Activated CD4-positive, CD25-positive, alpha-beta regulatory T cell treated with anti-CD3 and anti-CD28 coated beads, Interleukin-2, amount 50 U/mL, for 24 hours (primary cell): ENCODE measurements at places on chromosomes 3 and 15.

DNA sequence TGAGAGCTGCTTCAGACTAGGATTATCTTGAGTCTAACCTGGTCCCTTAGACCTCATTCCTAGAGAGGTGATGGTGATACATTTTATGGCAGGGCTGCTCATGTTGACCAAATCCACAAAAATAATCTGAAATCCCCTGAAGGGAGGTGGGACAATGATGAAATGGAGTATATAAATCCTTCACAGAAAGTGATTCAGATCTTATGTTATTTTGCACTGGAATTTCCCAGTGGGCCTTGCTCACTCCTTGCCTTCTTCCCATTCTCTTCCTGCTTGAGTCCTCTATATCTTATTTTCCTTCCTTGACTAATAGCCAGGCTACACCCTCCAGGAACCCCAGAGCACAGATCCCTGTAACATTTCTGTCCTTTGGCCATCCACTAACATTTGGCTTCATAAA lies 10.4 kb upstream of the TMEM202 start:
- no peak for ATAC-seq

DNA sequence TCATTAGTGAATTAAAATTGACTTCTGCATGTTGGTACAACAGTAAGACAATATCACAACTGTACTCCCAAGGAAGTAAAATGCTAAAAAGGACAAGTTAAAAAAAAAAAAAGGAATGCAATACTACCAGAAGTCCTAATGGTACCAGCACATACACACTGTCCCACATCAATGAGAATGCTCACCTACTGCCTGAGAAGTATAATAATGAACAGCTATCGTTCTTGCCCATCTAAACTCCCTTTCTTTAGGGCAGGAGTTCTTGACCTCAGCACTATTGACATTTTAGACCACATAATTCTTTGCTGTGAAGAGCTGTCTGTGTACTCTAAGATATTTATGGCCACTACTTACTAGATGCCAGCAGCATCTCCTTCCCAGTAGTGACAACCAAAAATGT lies 651.7 kb downstream of the FHIT start:
- no peak for ATAC-seq

- no peak for ATAC-seq
Measured at GRCh38 chr3:122826278-122826677, 31.4 kb downstream of the SLC49A4 start.

GRCh38 chr15:81784751-81785150 lies 261.1 kb downstream of the MEX3B start:
- ATAC-seq, result no peak

GRCh38 chr3:14440531-14441239 lies 38.3 kb downstream of the SLC6A6 start:
- ATAC-seq, result no peak

DNA sequence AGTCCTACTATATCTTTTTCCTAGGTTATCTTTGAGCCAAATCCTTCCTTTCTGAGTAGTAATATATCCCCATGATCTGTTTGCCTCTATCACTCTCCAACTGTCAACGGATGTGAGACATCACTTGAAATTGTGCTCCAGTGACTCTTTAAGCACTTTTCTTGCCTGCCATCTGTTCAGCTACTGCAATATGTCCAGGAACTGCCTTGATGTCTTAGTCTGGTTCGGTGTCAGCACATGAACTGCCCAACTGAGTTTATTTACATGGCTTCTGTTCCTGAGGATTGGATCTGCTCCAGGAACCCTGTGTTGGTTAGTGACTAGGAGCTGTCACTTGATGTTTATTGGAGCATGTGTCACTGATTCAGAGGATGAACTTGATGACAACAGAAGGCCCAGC lies 116.5 kb downstream of the SLC9A9 start:
- ATAC-seq, result no peak

- no peak for ATAC-seq
Measured at GRCh38 chr3:186939536-186939935, 9.2 kb downstream of the ST6GAL1 start.

- ATAC-seq, result no peak
Measured at GRCh38 chr15:71271327-71271726, 156.1 kb downstream of the THSD4 start.

DNA sequence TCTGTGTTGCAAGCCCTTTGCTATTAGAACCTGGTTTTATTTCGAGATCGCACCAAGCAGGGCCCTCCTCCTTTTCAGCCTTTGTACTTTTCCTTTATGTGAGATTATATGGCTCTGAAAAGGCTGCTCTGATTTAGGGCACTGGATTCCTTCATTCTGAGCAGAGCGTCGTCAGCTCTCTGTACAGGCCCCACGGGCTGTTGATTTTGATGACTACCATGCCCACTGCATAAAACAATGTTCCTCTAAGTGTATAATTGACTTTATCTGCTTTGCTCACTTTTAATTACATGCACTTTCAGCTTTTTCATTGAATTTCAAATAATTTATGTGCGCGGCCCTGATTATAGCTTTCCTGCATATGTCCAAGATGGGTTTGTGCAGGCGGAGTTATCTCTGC lies 4.4 kb upstream of the PSMD6 start:
- ATAC-seq, result no peak

DNA sequence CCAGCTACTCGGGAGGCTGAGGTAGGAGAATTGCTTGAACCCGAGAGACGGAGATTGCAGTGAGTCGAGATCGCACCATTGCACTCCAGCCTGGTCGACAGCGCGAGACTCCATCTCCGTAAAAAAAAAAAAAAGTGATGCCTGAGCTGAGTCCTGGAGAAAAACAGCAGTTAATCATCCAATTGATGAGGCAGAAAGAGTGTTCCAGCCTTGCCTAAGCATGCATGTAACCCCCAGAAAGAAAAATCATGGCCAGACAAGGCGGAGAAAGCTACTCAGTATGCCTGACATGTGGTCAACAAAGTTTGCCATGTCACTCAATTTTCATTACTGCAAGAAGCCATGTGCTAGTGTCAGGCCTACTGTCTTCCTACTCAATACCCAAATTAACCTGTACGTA lies 593.1 kb upstream of the MDFIC2 start:
- ATAC-seq, result no peak

- ATAC-seq, result no peak
Measured at GRCh38 chr15:62756326-62756994, 286.1 kb upstream of the TPM1 start.

- no peak for ATAC-seq
Measured at GRCh38 chr3:197989651-197990050, 29.6 kb downstream of the LMLN start.

DNA sequence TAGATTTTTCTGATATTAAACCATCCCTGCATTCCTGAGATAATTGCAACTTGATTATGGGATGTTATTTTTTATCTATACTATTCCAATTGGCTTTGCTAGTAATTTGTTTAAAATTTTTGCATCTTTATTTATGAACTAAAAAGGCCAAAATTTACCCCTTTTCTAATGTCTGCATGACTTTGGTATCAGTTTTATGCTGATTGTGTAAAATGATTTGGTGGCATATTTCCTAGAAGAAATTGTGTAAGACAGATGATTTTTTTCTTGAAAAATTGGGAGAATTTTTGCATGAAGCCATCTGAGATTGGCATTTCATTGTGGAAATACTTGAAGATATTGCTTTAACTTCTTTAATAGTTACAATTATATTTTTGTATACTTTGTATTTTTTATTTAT lies 183.8 kb upstream of the TBL1XR1 start:
- no peak for ATAC-seq

- no peak for ATAC-seq
Measured at GRCh38 chr3:58375254-58375653, 42.6 kb downstream of the PXK start.

- no peak for ATAC-seq
Measured at GRCh38 chr15:63073497-63074172, 31.1 kb downstream of the TPM1 start.

DNA sequence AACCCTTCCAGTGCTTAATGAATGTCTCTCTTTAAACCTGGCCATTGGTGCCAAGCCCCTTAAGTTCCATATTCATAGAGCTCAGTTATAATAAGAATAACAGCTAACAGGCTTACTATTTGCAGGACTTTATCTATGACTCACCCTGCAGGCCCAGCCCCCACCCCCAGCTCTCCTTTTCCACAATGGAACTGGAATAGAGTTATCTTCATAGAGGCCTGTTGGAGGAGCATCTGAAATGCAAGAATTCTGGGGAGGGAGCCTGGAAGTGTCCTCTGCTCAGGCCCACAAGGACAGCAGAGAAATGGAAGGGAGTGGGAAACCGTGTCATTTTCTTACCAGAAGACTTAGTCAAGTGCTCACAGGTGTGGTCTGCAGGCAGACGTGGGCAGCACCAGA lies 52.8 kb downstream of the SEMA5B start:
- ATAC-seq, result no peak
